ENCODE measurements at places on chromosomes 1 and 21. TPM values are rescaled to one million over a fixed set of nuclear protein-coding genes. Genes with fewer than 3 reads are reported as not detected.

AMY1B gene
- total RNA-seq, result not detected

HLX gene
- total RNA-seq, result not detected

GJA4 gene
- not detected for total RNA-seq

FAM78B gene
- total RNA-seq, result 0.17 TPM

RYR2 gene
- not detected for total RNA-seq

FCRL4 gene
- total RNA-seq, result not detected

DNA sequence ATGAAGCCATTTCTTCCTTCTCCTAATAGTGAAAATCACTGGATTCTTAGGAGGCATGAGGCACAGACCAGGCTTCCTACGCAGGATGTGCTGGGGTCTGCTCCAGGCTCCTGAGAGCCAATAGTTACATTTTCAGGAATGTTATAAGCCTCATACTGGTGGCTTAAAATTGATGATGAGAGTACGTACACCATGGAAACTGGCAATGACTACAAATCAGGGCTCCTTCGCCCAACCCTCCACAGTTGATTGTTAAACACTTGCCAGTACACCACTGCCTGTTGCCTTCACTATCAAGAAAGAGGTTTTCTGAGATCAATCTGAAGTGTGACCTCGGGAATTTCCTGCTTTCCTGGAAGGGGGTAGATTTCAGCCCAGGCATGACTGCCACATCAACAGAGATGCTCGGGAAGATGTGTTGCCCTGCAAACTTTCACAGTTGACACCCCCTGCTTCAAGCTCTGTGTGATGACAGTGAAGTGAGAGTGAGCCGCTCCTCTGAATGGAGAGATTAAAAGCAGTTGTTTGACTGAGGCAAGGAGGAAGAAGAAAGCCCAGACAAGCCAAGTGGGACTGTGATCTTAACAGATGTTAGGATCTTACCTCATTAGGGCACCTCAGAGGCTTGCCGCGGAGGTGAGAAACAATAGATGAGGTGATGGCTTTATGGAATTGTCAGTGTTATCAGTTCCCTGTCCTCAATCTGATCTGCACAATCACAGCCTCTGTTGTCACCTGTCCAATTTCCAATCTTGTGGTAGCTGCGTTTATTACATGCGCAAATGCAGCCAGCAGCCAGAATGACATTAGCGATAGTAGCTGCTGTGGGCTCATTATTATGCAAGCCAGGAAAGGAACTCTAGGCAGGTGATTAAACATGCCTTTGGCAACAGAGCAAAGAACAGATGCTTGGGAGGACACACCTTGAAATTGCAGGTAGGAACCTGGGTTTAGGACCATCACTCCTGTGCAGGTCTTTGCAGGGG, 277.3 kb downstream of the KAZN start:
- no peak for DNase-seq

DNA sequence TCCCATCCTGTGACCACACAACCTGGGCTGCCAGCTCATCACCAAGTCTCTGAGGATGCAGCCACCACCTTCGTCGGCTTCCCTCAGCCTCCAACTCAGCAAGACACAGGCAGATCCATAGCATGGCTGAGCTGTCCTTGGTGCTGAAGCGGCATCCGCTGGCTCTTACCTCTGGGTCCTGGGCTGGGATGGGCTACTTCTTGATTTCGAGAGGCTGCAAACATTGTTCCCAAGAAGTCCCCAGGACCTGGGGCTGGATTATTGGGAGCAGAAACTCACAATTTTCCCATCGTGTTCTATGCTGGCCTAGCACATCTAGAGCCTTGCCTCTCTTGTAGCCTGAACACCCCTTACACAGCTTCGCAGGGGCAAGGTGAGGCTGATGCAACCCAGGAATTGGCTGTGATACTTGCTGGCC, 24.9 kb upstream of the C1QA start:
- DNase-seq, result peak; percentile 59

- DNase-seq, result no peak
Observed at GRCh38 chr1:37056325-37056724, 22.0 kb upstream of the GRIK3 start.

GRCh38 chr1:11540773-11541160, 61.8 kb downstream of the DISP3 start:
- no peak for DNase-seq

GRCh38 chr1:234704106-234704887, 94.3 kb upstream of the IRF2BP2 start:
- no peak for DNase-seq

DNA sequence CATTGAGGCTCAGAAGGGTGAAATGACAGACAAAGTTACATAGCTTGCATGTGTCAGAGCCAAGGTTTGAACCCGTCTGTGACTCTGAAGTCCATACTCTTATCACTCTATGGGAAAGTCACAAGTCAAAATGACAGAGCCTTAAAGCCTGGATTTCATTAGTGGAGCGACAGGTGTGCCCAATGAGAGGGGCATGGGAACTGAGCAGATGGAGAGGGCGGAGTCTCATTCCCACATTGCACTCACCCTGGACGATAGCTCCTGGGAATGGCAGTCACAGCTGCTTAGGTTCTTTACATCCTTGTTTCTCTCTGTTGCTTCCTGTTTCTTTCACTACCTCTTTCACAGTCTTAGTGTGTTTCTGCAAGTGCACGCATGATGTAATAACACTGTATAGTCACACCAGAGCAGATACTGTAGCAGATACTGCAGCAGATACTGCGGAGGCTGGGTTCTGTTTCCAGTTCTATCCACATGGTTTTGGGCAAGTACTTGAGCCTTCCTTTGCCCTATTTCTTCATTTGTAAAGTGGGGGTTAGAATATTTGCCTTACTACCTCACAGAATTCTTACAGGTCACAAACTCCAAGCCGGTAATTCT, 127.2 kb downstream of the ZSCAN20 start:
- DNase-seq, result no peak

DNA sequence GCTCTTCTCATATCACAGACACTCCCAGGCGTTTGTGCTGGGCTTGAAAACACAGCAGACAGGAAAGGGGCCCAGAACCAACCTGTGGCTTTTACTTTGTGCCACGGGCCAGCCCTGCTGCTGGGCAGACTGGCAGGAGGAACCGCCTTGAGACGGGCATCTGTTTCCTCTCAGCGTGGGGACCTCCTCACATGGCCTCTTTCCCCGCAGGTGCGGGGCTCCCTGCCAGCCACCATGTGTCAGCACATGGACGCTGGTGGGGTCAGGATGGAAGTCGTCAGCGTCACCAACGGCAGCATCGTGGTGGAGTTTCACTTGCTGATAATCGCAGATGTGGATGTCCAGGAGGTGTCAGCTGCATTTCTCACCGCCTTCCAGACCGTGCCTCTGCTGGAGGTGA, 47.8 kb downstream of the UMODL1 start:
- DNase-seq, result peak; percentile 31

DNA sequence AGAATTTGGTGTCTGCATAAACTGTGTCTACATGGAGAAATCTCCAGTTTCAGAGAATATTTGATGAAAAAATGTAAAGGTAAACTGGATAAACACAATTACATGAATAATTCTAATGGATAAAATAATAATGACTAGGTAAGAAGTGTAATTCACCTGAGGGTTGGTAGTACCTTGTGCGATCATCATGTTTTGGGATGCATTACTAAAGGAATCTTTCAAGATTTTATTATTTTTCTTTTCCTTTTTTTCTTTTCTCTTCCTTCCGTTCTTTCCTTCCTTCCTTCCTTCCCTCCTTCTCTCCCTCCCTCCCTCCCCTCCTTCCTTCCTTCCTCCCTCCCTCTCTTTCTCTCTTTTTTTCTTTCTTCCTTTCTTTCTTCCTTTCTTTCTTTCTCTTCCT, 818.7 kb downstream of the LTN1 start:
- no peak for DNase-seq

- no peak for DNase-seq
Observed at GRCh38 chr1:89005286-89006151, 13.1 kb upstream of the KYAT3 start.

- DNase-seq, result no peak
Observed at GRCh38 chr1:89556726-89557444, 32.3 kb downstream of the LRRC8B start.

- no peak for DNase-seq
Observed at GRCh38 chr1:20110679-20111078, 8.7 kb downstream of the PLA2G2D start.

- no peak for DNase-seq
Observed at GRCh38 chr1:13794231-13795187, 94.5 kb downstream of the PRDM2 start.

DNA sequence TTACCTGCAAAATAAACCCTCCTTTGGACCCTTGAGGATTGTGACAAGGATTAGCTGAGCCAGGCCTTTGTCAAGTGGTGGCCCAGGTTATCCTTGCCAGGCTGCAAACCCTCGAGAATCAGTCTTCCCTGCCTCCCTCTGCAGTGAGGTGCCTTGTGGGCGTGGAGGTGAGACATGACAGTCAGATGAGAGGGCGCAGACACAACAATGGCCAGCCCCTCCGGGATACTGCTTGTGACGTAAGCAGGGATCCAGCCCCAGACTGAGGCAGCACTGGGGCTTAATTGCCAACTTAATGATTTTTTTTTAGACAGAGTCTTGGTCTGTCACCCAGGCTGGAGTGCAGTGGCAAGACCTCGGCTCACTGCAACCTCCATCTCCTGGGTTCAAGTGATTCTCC, 104.6 kb downstream of the LAMC2 start:
- no peak for DNase-seq

- peak; percentile 30 for DNase-seq
Observed at GRCh38 chr1:149844101-149844500, 55.3 kb upstream of the BOLA1 start.

DNA sequence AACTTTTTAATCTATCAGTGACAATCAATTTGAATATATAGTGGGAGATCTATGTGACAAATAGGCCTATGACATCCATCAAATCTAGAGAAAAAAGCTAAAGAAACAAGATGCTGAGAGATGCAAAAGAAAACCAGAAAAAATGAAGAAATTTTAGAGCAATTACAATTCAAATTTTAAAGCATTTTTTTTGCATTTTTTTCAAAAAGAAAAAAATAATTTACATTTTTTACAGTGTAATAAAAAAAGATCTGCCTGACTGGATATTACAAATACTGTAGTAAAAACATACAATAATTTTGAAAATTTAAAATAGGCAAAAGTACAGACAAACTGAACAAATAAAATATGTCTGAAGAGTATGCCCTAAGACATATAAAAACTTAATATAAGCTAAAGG, 14.4 kb downstream of the CD34 start:
- DNase-seq, result no peak

GRCh38 chr1:70353601-70354331, 756 bp downstream of the ANKRD13C start:
- DNase-seq, result peak; percentile 59

DNA sequence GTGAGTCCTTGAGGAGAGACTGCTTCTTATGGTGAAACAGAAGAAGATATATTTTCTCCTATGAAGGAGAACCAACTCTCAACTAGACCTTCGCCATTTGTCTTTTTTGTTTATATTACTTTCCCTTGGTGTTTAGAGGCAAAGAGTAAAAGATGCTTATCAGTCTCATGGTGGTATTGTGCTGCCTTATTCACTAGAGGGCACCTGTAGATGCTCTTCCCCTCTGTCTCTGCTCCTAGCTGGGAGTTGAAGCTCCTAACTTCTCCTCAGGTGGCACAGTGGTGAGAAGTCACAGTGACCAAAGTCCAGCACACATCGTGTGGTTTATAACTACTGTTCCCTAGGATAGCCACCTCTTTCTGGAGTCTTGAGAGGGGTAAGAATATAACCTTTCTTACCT, 1359.6 kb downstream of the PLA2G4A start:
- no peak for DNase-seq

DNA sequence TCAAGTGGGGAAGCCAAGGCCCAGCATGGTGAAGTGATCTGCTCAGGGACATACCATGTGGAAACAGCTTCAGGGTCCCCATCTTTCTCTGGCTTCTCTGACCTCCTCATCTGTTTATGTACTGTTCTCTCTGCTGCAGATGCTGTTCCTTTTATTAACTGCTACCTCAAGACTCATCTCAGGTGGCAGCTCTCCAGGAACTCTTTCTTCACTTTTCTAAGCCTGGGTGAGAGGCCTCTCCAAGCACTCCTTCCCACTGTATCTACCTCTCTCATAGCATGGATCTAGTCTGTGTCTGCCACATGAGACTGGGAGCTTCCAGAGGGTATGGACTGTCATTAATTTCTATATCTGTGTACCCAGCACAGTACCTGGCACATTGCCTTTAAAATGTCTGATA, 73.4 kb upstream of the PPM1J start:
- DNase-seq, result no peak

- no peak for DNase-seq
Observed at GRCh38 chr1:196660272-196660671, 8.4 kb downstream of the CFH start.

DNA sequence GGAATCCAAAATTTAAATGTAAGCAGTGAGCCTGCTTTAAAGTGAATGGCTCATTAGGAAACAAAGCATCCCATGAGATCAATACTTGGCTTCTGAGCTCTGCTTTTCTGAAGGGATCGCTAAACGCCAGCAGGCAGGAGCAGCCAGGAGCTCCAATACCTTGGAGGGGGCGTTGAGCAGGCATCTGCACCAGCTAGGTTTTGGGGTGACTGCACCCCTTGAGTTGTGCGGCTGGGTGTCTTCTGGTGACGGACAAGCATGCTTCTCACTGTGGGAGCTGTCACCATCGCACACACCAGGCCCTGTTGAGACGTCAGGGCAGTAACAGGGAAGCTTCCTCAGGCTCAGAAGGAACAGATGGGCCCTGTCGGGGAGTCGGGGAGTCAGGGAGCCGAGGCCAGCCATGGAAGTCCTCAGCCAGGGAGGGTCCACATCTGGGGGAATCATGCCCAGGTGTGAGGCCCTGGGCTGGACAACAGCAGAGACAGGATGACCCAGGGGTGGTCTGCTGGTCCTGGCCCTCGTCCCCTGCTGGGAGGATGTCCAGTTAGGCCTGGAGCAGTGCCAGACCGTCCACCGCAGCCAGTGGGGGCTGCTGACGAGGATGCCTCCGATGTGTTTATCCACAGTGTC, 57.9 kb upstream of the ADARB1 start:
- no peak for DNase-seq
